ENCODE measurements at places on chromosomes 2 and 18. TPM values are rescaled to one million over a fixed set of nuclear protein-coding genes. Genes with fewer than 3 reads are reported as not detected.

CD302 gene
- 13.4 TPM for total RNA-seq

CNPPD1 gene
- total RNA-seq = 29.8 TPM

ACMSD gene
- 0.34 TPM for total RNA-seq

CXCR1 gene
- not detected for total RNA-seq

ANKRD62 gene
- not detected for total RNA-seq
